Natural killer cell treated with Interleukin-12 subunit alpha and Interleukin-12 subunit beta and Interleukin-15 and Interleukin-18, amount 100 ng/mL, for 72 hours (primary cell): ENCODE measurements at places on chromosomes 7 and 10. TPM values are rescaled to one million over a fixed set of nuclear protein-coding genes. Genes with fewer than 3 reads are reported as not detected.

DNA sequence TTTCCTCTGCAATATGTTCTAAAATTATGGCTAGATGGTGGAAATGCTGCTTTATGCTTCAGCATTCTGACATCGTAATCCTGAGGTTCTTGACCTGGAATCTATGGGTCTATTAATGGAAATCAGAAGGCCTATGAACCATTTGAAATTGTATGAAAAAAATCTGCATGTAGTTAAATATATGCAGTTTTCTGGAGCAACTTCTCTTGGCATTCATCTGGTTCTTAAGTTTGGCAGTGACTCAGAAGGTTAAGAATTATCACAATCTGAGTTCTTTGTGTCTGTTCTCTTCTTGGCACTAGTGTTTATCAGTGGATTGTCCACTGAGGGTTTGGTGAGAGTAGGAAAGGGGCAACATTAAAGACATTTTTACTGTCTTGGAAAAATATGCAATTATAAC, 71.1 kb upstream of the FZD1 start:
- DNase-seq = no peak

The ATG9B gene
- 2.7 TPM for total RNA-seq

- DNase-seq = no peak
Observed at GRCh38 chr7:21704359-21704758, 161.5 kb downstream of the DNAH11 start.

GRCh38 chr10:86815035-86815617, 58.7 kb downstream of the BMPR1A start:
- DNase-seq = no peak

The HMX3 gene
- total RNA-seq = not detected

- peak; percentile 63 for DNase-seq
Observed at GRCh38 chr7:22677680-22678079, 49.3 kb upstream of the IL6 start.

GRCh38 chr10:89490596-89491335, 44.6 kb downstream of the SLC16A12 start:
- DNase-seq = no peak

The CYP2W1 gene
- not detected for total RNA-seq
